Activated T-cell treated with anti-CD3 and anti-CD28 coated beads, Interleukin-2, amount 50 U/mL, for 4 hours (primary cell): ENCODE measurements at places on chromosomes 3 and 15.

- DNase-seq = no peak
These were observed 43.4 kb downstream of the ERC2 start for GRCh38 chr3:56424885-56425284.

GRCh38 chr3:118705487-118706219, 329.0 kb downstream of the IGSF11 start:
- no peak for DNase-seq

GRCh38 chr15:77567202-77567601, 65.5 kb downstream of the LINGO1 start:
- DNase-seq = no peak

GRCh38 chr3:192825216-192825615, 92.4 kb downstream of the MB21D2 start:
- DNase-seq = no peak

DNA sequence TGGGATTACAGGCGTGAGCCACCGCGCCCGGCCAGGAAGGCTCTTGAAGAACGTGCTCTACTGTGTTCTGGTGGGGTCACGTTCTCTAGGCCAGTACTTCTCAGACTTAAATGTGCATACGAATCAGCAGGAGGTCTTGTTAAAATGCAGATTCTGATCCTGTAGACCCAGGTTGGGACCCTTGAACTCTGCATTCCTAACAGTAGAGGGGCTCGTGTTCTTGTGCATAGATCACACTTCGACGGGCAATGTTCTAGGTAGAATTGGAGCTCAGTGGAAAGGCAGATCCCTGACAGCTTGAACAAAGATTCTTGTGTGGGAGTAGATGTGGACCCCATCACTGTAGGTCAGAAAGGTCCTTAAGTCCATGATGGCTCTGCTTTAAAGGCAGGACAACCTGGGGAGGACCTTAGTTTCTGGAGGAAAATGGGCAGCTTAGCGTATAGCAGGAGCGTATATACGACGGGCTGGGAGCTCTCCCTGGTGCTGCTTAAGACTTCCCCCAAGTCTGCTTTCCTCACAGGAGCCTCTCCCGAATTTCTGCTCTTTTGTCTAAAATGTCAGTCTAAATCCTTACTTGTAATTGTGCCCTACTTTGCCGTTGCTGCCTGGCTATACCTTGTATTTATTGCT, 16.9 kb upstream of the FAM81A start:
- no peak for DNase-seq

- no peak for DNase-seq
These were observed 14.1 kb downstream of the LCMT2 start for GRCh38 chr15:43316016-43316970.

GRCh38 chr3:24348348-24348747, 146.3 kb downstream of the THRB start:
- DNase-seq = no peak

GRCh38 chr3:52374173-52374572, 58.1 kb downstream of the DNAH1 start:
- DNase-seq = no peak

GRCh38 chr15:44246521-44247268, 41.8 kb upstream of the GOLM2 start:
- no peak for DNase-seq

DNA sequence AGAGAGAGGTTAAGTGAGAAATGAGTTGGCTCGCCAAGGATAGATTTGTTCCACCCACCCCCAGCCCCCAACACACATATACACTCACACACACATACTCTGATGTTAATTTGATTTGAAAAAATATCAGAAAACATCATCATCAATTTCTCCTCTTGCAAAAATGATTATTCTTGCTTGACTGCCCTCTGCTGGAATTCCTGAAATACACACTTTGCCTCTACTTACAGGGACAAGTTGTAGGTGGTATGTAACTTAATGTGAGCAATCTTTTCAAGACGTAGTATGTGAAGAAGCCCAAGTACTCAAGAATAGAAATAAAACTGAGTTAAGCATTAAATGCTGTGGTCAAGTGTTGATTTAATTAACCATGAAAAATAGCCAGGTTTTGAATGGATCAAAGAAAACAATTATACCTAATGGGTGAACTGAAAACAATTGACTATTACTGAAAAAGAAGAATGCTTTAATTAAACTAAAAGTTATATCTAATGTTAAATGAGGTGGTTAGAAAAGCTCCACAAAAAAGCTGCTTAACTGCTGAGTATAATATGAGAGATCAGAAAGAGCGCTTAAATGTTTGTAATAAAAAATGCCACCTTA, 46.6 kb upstream of the MDFIC2 start:
- no peak for DNase-seq

GRCh38 chr3:151016478-151016795, 43.9 kb upstream of the CLRN1 start:
- DNase-seq = no peak

- no peak for DNase-seq
These were observed 586.9 kb upstream of the SGO1 start for GRCh38 chr3:20772869-20773268.

DNA sequence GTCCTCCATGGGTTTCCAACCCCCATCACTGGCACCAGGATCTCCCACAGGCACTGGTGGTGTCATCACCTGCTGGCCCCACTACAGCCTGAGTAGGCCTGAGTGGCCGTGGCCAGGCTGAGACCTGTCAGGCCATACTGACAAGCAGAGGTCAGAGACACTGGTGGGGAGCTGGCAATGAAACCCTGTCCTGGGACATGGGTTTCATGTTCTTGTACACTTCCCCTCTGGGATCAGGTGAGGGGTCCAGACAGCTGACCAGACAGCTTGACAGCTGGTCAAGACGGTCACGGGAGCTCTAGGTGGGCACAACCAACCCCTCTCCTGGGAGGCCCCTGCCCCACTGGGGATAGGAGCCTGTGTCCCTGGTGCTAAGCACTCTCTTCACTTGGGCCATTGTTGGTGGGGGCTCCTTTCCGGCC, 13.1 kb downstream of the ZBTB47 start:
- no peak for DNase-seq

DNA sequence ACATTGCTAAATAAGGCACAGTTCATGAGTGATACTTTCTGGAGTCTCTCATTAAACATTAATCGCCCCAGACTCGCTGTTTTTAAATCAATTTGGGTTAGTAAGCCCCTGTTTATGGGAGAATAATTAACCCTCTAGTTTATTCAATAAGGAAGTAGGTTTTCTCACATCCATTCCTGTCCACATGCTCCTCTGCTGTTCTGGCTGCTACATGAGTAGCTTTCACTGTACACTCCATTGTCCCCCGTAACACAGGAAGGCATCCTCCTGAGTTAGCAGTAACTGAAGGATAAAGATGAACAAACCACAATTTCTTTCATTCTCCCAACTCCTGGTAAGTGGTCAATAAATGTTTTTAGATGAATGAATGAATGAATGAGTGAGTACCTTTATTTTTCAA, 378.5 kb downstream of the DIPK2A start:
- no peak for DNase-seq

DNA sequence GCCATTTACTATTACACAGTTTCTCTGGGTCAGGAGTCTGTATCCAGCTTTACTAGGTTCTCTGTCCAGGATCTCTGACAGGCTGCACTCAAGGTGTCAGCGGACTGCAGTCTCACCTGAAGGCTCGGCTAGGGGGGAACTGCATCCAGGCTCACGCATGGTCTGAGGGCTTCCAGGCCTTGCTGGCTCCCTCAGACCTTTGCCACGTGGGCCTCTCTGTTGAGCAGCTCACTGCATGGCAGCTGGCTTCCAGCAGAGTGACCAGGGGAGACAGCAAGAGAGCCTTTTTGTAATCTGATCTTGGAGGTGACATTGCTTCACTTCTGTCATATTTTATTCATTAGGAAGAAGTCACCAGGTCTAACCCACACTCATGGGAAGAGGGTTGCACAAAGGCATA, 152.3 kb downstream of the CACNA2D3 start:
- no peak for DNase-seq

DNA sequence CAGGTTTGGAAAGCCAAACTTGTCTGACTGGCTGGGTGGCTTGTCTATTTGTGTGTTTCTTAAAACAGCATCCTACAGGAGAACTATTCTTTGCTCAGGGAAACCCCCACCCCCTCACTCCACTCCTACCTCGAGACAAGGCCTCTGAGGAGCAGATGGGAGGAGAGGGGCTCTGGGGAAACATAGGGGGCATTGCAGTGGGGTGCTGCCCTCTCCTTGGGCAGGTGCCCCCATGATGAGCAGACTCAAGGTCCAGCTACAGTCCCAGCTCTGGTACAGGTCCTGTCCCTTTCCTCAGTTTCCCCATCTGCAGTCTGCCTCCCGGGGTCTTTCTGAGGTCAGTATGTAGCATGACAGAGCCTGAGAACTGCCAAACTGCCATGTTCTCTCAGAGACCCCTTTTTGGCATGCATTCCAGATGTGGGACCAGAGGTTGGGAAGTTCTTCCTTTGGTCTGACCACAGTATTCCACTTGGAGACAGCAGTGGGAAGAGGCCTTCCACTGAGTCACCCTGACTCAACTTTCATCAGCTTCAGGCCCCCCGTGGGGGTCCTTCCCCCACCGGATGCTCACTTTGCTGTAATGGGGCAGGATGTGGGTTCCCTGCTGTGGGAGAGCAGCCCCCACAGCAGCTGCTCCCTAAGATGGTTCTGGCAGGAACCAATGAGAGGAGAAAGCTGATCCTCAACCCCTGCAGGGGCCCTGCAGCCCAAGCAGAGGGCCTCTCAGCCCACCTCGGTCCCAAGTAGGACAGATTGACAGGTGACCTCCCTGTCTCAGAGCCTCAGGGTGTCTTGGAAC, 32.3 kb upstream of the CYP11A1 start:
- peak; percentile 41 for DNase-seq

DNA sequence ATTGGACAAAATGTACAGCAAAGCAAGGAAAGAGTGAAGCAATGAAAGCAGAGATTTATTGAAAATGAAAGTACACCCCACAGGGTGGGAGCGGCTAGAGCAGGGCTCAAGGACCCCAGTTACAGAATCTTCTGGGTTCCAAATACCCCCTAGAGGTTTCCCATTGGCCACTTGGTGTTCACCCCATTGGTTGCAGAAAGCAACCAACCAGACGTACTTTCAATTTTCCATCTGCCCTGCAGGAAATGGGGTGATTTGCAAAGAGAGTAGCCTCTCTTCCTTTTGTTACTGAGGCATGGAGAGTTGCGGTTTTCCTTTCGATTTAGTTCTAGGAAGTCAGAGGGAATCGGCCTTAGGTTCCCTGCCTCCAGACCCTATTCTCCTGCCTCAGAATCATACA, 2.4 kb downstream of the PML start:
- DNase-seq = no peak

- no peak for DNase-seq
These were observed 68.1 kb downstream of the CRYGS start for GRCh38 chr3:186476044-186476468.

- no peak for DNase-seq
These were observed 222.0 kb upstream of the IL12A start for GRCh38 chr3:159766563-159767185.

- no peak for DNase-seq
These were observed 9.1 kb downstream of the MRPS11 start for GRCh38 chr15:88476635-88477060.

DNA sequence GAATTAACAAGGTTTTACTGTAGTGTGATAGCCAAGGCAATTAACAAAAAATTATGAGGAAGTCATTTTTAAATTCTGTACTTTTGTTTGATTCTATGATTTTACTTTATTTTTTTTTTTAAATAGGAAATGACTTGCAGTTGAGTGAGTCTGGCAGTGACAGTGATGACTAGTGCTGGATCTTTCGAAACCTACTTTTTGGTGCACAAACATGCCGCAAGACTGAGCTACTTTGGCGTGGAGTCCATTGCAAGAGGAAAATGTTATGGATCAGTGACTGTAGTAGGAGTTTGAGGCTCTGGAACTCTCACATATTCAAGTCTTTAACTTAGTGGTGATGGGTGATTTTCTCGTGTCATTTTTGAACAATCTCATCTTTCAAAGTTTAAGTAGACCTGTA, 11.6 kb downstream of the EAF1 start:
- no peak for DNase-seq

GRCh38 chr15:48292458-48292857, 38.8 kb upstream of the DUT start:
- no peak for DNase-seq

DNA sequence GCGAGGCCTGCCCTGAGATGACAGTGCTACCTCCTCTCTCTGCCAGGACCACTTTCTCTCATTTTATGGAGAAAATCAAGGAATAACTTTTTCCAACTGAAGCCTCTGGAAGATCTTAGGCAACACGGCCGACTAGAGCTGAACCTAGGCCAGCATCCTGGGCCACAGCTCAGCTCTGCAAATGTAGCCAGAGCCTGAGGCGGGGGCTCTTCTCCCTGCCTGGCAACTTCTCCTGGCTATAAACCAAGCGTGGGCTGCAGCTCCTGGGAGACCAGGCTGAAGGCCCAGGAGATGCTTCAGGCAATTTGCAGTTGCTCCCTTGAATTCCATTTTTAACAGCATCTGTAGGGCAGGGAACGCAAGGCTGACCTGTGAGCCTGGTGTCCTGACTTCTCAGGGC, 74.9 kb downstream of the CEMIP start:
- no peak for DNase-seq

- DNase-seq = no peak
These were observed 106.0 kb upstream of the LRIG1 start for GRCh38 chr3:66606868-66607267.

- no peak for DNase-seq
These were observed 1.2 kb upstream of the RPAP1 start for GRCh38 chr15:41545218-41545617.

DNA sequence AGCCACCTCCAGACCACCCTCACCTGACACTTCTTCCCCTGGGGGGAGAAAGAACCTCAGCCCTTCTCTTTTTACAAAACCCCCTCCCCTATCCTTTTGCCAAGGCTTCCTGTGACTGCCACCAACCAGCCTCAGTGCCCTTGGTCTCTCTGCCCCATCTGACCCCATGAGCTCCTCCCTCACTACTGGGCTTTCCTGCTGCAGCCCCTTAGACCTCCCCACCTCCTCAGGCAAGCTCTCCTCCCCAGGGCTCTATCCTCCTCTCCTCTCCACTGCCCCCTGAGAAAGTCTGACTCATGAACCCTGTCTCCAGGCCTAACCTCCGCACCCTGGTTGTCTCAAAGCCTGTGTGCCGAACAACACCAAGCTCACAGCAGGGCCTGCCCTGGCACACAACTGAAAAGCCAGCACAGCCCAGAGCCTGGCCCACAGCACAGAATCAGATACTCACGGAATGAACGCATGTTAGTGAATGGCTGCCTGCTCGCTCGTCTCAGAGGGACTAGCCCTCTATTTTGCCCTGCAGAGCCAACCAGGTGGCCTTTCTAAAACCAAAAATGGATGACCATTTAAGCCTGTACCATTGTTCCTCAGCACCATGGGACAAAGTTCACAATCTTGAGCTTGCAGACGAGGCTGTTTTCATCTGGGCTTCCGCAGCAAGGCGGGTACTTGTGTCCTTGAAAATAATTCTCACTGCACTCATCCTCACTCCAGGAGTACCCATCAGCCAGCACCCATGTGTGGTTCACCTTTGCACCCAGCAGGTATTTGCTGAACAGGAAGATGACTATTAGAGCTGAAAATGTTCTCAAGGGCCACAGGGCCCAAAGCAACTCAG, 1.7 kb downstream of the CHDH start:
- no peak for DNase-seq

- no peak for DNase-seq
These were observed 32.9 kb downstream of the SLC4A7 start for GRCh38 chr3:27451251-27451650.

- DNase-seq = no peak
These were observed 1288.3 kb downstream of the NSUN3 start for GRCh38 chr3:95351158-95351557.
